CD8-positive, alpha-beta memory T cell (primary cell): ENCODE measurements at places on chromosomes 5 and 9. TPM values are rescaled to one million over a fixed set of nuclear protein-coding genes. Genes with fewer than 3 reads are reported as not detected.
A peak's percentile ranks its signal among the peaks of the same experiment; 100 is the strongest.

Gene PCDHGA12
- total RNA-seq: not detected

Gene IL5
- 83.0 TPM for total RNA-seq

Gene ADAMTSL2
- not detected for total RNA-seq

Gene SLC6A18
- not detected for total RNA-seq

- DNase-seq: no peak
Observed at GRCh38 chr9:121774715-121775613, 123.5 kb downstream of the DAB2IP start.

DNA sequence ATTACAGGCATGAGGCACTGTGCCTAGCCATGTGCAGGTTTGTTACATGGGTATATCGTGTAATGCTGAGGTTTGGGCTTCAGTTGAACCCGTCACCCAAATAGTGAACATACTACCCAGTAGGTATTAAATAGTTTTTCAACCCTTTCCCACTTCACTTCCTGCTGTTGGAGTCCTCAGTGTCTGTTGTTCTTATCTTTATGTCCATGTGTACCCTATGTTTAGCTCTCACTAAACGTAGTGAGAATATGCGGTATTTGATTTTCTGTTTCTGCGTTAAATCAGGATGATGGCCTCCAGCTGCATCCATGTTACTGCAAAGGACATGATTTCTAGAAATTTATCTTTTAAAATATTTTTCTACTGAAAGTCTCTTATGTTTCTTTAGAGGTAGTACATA lies 17.8 kb downstream of the MTREX start:
- DNase-seq: no peak

DNA sequence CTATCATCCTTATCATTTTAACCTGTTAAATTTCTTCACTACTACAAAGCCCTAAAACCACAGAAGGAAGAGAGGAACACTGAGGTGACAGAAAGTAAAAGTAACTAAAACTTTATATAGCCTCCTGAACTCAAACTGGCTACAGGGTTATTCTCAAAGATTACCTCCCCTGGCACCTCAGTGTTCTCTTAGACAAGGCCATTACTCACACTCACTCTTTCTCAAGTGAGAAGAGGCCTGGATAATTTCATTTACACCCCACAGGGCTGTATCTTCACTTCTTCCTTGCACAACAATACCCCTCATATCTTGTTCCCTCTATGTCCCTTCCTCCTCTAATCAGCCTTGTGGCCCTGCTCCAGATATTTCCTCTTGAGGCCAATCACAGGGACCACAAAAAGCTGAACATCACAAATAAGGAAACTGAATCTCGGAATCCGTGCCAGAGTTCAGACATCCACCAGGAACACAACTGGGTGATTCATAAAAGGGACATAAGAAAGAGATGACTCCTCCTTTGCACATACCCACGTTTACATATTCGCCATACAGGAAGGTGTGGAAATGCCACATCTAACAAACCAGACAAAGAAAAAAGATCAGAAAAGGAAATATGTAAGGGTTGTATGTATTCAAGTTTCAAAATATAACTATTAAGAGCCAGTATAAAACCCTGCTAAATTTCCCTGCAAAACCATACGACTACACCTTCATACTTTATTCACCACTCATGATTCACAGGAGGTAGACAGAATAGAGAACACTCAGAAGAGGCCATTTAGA lies 1.7 kb upstream of the KLHL3 start:
- DNase-seq: peak; percentile 82

GRCh38 chr9:132541870-132542830 lies 40.3 kb upstream of the BARHL1 start:
- DNase-seq: no peak

DNA sequence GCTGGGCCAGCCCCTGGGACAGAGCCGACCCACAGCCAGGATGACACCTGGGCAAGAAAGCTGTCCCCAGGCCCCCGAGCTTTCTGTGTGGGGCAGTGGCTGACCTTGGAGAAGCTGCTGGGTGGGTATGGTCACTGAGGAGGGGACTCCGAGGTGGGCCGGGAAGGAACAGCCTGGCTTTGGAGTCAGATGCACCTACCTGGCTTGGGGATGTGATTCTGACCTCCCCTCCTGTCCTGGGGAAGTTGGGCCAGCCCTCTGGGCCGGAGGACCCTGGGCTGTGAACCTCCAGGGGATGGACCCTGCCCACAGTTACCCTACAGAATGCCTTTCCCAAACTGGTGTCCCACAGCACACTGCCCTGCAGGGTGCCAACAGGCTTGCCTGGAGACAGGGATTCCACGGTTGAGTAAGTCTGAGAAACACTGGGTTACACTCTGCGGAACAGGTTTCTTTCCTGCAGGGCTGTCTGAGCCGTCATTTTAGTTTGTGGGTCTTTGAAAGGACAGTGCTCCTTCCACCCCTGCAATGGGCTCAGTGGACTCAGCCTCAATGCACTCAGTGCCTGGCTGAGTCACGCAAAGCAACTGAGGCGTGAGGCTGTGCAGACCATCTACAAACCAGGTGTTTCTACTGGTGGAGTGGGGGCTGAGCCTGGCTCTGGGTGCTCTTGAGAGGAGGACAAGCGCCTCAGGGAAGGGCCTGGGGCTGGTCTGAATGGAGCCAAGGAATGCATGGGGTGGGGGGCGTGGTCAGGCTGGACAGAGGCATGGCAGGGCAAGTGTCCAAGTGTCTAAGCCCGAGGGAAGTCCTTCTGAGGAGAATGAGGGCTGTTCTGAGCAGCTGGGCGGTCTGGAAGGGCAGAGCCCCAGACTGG lies 41.3 kb upstream of the PHYKPL start:
- DNase-seq: no peak

Gene PRSS3
- 0.72 TPM for total RNA-seq

DNA sequence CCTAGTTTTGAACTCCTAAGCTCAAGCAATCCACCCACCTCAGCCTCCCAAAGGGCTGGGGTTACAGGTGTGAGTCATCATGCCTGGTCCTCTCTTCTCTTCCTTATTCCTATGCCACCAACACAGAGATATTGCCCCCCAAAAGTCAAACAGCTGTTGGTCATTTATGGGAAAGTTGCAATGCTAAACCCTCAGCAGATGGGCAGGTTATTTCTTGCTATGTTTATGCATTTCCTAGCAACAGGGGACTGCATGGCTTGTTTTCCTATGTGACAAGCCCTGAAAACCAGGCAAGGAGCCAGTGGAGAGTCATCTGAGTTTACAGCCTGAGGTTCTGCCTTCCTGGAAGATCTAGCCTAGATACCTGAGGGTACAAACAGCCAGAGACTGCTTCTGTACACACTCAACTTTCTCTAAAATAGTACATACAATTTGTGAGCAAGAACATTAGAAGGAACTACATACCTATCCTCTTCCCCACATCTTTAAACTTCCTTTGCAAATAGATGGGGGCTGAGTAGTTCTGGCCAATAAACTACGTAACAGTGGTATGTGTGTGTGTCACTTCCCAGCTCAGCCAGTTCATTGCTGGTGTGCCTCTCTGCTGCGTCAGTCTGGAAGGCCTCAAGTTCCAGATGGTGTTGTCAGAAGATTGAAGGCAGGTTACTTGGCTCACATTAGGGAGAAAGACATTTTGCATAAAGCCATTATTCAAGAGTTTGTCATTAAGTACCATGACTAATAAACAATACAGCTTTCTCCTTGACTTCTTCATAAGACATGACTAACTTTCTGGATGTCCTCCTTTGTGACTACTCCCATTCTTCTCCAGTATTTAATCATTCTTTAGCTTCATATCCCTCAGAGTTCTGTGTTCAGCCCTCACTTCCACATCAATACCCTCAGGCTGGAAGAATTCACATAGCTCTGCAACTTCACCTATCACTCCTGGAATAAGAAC lies 65.3 kb downstream of the CSNK1A1 start:
- no peak for DNase-seq

Gene PRRT1B
- total RNA-seq: not detected

Gene EIF4E1B
- total RNA-seq: not detected

DNA sequence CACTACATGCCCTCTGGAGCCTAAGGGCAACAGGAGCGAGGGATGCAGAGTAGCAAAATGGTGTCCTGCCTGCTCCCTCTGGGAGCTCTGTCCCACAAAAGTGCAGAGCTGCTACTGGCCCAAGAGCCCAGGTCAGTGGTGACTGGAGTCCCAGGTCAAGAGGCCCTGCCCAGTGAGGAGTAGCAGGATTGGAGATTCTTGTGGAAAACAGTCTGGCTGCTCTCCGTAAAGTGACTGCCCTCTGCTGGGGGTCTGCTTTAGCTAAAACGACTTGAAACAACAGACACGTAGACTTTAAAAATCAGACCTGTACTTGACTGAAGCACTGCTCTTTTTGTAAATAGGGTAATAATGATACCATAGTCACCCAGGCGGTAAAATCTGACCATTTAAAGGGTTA lies 917.0 kb downstream of the MAT2B start:
- DNase-seq: no peak

- no peak for DNase-seq
Observed at GRCh38 chr9:137325799-137326198, 23.7 kb upstream of the NRARP start.

DNA sequence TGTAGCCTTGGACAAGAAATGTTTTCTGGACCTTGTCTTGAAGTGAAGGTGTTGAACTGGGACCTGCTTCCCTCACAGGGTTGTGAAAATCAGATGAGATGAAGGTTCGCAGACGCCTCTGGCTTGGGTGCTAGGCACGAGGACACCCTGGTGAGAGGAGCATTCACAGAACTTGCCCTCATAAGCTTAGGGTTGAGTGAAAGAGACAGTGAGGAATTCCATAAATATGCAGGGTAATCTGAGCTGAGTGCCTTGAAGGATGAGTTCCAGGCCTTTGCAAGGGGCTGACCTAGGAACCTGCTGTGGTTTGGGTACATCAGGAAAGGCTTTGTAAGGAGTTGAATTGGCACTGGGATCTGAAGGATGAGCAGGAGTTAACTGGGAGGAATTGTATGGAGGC lies 75.7 kb upstream of the SAP30L start:
- DNase-seq: no peak

- no peak for DNase-seq
Observed at GRCh38 chr5:1490376-1490775, 33.4 kb downstream of the LPCAT1 start.

Gene CD72
- total RNA-seq: 6.4 TPM

Gene ZBTB5
- 7.0 TPM for total RNA-seq

- no peak for DNase-seq
Observed at GRCh38 chr5:145393426-145393825, 441.7 kb downstream of the PRELID2 start.

GRCh38 chr5:108141676-108142075 lies 240.2 kb downstream of the FBXL17 start:
- no peak for DNase-seq

GRCh38 chr5:11642438-11642837 lies 261.8 kb downstream of the CTNND2 start:
- DNase-seq: no peak

- no peak for DNase-seq
Observed at GRCh38 chr9:113373676-113374392, 3.0 kb downstream of the HDHD3 start.

DNA sequence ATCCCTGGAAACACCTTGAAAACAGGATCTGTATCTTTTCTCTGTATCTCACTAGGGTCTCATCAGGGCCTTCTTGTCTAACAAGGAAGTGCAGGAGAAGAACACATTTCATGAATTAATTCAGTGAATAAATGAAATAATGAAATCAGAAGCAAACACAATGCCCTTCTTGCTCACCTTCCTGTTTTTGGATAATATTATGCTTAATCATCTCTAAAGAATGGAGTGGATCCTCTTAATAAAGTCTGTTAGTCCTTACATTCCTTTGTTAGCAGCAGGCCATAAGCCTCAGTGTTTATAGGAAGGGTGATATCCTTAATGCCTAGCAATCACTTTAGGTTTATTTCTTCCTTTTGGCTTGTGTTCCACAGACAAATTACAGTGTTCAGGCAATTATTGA lies 837.1 kb upstream of the SEMA6A start:
- no peak for DNase-seq

GRCh38 chr5:167050568-167051401 lies 1240.7 kb upstream of the WWC1 start:
- no peak for DNase-seq

DNA sequence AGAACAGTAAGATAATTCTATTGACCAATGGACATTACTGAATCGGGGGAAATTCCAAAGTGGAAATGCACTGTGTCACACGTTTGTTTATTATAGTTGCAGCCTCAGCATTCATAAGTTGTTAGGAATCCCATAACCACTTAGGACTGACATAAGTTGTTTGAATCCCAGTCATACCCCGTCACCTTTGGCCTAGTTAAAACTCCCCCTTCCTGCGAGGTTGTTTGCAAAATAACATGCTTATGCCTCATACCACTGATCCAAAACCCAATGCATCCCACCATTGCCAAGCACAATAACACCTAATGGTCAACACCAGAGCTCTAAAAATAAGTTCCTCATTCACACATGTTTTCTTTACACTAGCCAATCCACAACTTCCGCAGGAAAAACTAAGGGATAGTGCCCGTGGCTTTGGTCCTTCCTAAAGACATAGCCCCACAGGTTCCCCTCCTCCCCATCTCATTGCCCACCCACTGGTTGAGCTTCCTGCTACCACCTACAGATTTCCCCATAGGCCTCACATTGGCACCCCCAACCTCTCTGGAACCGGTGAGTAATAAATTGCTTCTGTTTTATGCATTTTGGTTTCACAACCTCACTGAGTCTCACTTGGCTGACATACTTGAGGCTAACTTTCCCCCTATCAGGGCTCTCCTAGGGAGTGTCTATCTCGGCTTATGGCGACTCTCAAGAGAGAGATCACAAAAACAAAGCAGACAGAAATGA lies 42.3 kb upstream of the MUSK start:
- no peak for DNase-seq

DNA sequence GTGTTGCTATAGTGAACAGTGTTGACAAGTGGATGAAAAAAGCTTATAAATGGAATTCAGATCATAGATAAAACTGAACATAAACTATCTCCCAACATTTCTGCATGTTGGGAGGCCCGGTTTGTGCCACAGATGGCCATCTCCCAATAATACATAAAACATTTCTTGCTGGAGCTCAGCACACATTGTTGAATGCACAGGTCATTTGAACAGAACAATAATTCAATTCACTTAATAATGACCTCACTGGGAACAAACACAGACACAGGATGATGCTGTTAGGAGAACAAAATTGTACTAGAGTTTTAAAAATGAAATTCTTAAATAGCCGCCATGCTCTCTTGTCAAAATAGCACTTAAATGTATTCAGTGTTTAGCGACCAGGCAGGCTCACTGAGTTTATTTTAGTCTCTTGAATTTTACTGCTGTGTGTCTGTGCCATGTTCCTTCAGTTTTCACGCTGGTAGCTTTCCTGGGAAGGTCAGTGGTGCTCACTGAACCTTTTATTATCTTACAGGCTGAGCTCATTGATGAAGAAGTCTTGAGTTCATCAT lies 85.0 kb upstream of the SSBP2 start:
- DNase-seq: no peak

GRCh38 chr5:126973193-126973592 lies 57.2 kb downstream of the MARCHF3 start:
- no peak for DNase-seq

Gene PCDHB10
- not detected for total RNA-seq

DNA sequence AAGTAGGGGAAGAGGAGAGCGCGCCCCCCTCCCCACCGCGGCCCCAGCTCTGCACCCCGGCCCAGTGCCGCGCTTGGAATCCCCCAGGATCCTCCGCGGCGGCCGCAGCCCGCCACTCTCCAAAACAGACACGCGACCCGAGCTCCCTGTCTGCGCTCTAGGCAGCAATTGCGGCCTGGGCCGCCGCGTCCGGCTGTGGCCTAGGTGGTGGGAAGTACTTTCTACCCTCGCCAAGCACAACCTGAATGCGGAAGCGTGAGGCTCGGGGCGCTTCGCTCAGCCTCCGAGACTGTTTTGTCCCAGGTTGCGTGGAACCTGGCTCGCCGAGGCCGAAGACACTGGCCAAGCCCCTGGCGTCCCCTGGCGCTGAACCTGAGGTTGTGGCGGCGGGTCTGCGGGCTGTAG lies 3.3 kb upstream of the FOXB2 start:
- no peak for DNase-seq

Gene FGF18
- total RNA-seq: 0.22 TPM
